Glutamatergic neuron (in vitro differentiated cells): ENCODE measurements at places on chromosomes 2 and 18.

DNA sequence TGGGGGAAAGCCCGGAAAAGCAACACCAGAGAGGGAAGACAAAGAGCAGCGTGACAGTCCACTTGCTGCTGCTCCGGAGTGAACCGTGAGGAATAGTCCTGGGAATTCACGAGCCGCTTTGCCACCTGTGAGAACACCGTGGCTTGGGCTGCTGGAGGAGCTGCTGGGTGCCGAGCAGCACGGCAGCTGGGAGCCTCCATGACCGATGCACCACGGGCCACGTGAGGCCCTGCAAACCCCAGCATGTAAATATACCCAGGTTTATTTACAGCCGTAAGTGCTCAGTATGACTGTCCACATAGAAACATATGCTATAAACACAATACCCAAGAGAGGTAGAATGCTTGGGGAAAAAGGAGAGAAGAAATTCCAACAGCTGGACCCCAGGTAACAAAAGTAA lies 65.1 kb downstream of the SMIM21 start:
- no peak for DNase-seq

- DNase-seq = no peak
Observed at GRCh38 chr18:31619291-31619690, 27.6 kb downstream of the TTR start.

GRCh38 chr2:168964251-168964807 lies 63.2 kb downstream of the G6PC2 start:
- no peak for DNase-seq

DNA sequence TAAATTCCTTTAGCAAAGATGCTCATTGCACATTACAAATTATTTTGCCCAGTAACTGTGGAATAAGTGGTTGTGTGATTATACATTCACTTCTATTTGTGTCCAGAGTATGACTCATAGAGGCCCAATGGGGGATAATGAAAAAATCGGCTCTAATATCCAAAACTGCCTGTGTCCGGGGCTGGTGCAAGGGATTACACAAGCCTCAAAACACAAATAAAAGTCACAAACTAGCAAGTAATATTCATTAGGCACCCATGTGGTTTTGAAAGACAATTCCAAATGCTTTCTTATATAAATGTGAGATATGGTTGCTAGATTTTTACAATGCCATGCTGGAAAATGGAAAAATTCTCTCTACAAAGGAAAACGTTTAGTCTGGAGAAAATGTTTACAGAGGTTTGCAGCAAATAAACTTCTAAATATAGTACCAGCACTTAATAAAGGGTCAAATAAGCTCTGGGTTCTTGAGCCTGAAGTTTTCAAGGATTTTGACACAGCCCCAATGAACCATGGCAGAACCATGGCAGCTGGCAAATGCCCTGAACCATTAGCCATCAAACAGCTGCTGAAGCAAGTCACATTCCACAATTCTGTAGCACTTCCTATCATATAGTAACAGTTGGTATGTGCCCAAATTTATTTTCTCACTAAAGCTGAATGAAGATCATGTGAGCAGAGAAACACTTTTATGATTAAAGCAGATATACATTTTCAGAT lies 40.5 kb downstream of the IRS1 start:
- DNase-seq = no peak

DNA sequence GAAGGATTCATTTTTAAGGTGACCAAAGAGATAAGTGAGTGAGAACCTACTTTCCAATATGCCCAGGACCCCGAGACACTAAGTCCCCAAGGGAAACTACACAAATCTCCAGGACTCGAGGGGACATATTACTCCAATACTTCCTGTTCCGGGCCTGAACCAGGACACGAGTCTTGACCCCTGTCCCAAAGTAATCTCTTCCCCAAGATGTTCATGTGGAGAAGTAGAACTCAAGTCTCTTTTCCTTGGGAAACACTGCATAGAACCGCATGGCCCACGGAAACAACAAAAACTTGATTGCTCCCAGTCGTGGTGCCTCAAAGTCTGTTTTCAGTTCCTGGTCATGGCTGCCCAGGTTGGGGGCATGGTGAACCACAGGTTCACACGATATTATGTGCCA lies 87.2 kb upstream of the ZEB2 start:
- DNase-seq = no peak

- no peak for DNase-seq
Observed at GRCh38 chr2:201396595-201396994, 39.5 kb upstream of the FLACC1 start.
